ENCODE measurements at places on chromosomes 1 and 21. TPM values are rescaled to one million over a fixed set of nuclear protein-coding genes. Genes with fewer than 3 reads are reported as not detected.

DNA sequence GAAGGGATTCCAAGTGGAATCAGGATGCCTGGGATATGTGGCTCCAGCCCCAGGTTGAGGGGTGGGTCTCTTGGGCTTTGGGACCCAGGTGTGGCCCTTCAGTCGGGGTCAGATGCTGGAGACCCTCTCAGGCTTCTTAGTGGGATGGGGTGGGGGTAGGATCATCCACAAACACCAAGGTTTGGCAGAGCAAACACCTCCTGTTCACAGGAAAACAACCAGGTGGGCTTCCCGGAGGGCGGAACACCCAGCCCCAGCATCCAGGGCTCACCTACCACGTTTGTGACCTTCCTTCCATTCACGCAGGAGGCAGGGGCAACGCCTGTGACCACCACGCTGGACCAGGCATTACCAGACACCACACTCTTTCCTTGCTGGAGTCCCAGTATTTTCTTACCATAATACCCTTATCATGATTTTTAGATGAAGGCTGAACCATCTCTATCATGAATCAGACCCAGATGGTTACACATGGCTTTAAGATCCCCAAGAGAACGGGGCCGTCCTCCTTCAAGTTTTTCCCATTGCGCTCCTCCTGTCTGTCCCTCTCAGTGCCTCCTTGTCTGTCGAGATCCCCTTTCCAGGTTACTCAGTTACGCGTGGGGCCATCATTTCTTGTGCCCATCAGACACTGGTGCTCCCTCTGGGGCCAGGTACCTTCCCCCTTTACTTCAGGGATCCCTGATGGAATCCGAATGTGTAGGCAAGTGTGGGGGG lies 428.2 kb downstream of the NPHP4 start:
- no peak for DNase-seq

DNA sequence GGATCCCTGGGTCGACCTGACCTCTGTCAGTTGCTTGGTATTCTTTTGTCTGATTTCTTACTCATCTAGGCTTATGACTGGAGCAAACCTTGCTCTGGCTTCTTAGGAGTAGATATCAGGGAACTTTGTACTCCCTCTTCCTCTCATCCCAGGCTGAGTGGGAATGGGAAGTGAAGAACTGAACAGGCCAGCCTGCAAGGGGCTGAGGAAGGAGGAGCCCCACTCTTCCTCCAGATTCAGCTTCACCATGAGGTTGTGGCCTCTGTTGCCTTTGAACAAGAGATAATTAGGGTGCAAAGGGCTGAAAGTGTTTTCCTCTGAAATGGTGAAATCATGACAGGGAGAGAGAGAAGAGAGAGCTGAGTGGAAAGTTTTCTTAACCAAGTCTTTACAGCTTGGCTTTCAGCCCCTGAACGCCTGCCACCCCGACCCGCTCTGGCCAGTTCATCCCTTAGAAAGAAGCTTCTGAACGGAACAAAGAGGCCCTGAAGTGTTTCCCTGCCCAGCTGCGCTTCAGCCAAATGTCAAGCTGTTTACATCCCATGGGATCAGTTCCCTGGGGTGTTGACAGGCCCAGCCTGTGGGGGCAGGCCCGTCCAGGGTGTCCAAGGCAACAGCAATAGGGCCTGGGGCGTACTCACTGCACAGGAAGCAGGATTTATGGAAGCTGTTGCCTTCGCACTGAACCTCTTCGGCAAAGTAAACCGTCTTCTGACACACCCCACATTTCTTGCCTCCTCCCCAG lies 11.2 kb downstream of the CSRP1 start:
- peak; percentile 97 for DNase-seq

- DNase-seq, result no peak
These were observed 12.0 kb upstream of the GIPC2 start for GRCh38 chr1:78033797-78034172.

GRCh38 chr1:115330480-115331013 lies 7.5 kb downstream of the NGF start:
- no peak for DNase-seq

DNA sequence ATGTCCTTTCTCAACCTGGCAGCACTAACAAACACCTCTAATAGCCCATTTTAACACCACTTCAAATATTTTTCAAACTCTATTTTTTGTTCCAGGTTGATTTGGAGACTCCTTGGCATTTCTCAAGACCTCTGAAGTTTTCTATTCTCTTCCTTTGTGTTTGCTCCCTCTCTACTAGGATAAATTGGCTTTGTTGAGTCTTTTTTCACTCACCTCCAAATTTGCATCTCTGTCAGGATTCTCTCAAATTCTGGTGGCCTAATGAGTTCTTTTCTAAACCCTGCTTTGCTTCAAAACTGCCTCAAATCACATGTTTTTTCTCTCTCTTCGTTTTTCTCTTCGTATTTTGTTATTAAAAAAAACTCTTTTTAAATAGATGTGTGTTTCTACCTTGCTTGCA lies 582.2 kb upstream of the ADGRL4 start:
- no peak for DNase-seq

DNA sequence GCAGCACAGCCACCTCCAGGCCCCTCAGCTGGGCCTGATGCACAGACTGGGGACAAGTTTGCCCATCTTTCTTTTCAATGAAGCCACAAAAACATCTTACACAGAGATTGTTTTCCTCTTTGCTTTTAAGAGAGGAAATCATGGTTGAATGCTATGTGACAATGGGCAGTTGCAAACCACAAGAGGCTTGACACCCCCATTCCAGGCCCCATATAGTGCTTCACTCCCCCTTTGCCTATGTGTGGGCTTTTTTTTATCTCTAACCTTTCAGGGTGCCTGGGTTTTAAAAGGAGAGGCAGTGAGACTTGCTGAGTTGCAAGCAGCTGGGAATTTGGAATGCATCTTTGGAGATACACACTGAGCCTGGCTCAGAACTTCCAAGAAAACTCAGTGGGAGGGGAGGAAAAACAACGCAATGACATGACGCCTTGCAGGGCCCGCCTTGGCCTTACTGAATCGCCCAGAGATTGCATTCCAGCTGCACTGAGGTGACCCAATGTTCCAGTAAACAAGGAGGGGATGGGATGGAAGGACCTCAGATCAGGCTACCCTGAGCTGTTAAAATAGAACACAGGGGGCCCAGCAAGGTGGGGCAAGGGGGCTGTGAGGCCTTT lies 145.2 kb upstream of the ZNF648 start:
- peak; percentile 12 for DNase-seq

GRCh38 chr1:25501235-25502058 lies 42.0 kb upstream of the LDLRAP1 start:
- DNase-seq, result no peak

DNA sequence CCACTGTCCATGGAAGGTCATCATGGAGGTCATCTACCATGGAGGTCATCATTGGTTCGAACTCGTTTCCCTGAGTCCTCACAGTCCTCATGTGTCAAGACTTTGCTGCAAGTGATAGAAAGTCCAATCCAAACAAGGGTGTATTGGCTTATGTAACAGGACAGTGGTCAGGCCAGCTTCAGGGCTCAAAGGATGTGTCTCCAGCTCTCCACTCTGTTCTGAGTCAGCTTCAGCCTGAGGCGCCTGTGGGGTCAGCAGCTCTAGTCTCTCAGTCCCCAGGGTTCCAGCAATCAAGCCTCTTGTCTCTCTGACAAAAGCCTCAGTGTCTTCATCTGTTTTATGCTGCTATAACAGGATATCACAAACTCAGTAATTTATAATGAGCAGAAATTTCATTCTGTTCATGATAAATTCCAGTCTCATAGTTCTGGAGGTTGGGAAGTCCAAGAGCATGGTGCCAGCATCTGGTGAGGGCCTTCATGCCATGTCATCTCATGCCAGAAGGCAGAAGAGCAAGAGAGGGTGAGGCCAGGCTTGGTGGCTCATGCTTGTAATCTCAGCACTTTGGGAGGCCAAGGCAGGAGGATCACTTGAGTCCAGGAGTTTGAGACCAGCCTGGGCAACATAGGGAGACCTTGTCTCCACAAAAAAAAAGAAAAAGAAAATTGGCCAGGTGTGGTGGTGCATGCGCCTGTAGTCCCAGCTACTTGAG lies 19.5 kb downstream of the A3GALT2 start:
- DNase-seq, result peak; percentile 38

- no peak for DNase-seq
These were observed 3.9 kb downstream of the CNTN2 start for GRCh38 chr1:205046870-205047269.

GRCh38 chr1:192550922-192551534 lies 24.5 kb upstream of the RGS1 start:
- no peak for DNase-seq

- no peak for DNase-seq
These were observed 1.8 kb downstream of the CDC42BPA start for GRCh38 chr1:227316456-227316855.

DNA sequence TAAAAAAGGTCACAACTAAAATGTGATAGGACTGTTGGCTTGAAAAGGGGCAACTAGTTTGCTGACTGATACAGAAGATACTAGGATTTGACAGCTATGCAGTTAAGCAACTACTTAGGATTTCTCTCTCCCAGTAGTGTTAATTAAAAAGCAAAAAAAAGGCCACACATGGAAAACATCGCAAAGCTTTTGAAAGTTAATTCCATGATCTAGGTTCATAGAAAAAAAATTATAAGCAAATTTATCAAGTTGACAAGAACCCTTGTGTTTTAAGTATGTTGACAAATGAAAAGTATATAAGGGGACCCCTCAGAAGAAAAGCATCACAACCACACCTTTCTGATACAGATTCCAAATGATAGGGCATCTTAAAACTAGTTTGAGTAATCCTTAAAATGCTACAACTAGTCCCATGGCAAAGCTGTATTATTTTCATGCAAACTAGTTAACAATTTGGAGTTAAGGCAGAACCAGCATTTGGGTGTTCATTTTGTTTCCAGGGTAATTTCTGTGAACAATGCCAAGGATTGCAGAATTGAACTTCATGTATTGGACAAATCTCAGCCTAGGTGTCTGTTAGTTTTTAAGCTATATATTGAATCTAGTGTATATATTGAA lies 4.1 kb downstream of the PNRC2 start:
- no peak for DNase-seq

DNA sequence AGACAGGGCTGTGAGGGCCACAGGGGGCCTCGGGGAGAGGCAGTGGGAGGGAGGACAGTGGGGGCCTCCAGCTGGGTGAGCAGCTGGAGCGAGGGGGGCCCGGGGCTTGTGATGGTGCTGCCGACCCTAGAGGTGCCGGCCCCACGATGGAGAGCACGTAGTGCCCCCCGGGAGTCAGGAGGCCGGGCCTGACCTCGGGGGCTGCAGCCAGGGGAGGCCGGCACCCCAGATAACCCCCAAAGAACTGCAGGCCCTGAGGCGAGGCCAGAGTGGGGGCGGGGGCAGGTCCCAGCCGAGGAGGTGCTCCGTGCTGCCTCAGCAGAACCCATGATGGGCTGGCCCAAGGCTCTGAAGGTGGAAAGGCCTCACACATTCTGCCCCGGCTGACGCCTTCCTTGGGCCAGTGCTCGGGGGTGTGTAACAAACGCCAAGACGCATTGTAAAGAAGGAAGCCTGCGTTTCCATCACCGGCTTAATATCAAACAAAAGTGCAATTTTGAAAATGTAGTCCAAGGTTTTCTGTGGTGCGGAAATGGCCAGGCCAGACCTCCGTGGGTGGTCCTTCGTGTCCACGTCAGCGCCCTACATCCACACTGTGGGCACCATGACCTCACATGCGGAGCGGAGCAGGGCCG lies 55.2 kb downstream of the COL6A1 start:
- DNase-seq, result no peak

DNA sequence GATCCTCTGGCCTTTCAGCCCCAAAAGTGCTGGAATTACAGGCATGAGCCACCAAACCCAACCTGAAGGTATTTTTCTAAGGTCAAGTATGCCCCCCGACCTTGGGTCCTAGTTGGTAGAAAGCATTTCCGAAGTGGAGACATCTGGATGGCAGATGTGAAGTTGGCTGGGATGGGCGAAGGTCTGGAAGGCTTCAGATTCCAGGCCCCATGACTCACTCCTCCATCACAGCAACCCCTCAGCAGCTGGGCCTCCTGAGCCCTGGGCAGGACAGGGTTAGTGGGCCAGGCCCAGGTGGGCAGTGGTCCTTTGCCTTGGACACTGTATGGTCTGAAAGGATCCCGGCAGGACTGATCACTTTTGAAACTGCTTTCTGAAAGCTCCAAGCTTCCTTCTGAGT lies 23.3 kb downstream of the NAV1 start:
- DNase-seq, result no peak

Gene GLIS1
- total RNA-seq, result 0.95 TPM

Gene CHIA
- total RNA-seq, result not detected

Gene RNU1-4
- total RNA-seq, result under 0.01 TPM

Gene SLC22A15
- 2.7 TPM for total RNA-seq

Gene PKP1
- 0.03 TPM for total RNA-seq

Gene OLIG1
- not detected for total RNA-seq

Gene HJV
- total RNA-seq, result 0.18 TPM

Data from cardiac muscle cell (in vitro differentiated cells and primary cell).